ENCODE measurements at places on chromosomes 5 and 9. TPM values are rescaled to one million over a fixed set of nuclear protein-coding genes. Genes with fewer than 3 reads are reported as not detected.

DNA sequence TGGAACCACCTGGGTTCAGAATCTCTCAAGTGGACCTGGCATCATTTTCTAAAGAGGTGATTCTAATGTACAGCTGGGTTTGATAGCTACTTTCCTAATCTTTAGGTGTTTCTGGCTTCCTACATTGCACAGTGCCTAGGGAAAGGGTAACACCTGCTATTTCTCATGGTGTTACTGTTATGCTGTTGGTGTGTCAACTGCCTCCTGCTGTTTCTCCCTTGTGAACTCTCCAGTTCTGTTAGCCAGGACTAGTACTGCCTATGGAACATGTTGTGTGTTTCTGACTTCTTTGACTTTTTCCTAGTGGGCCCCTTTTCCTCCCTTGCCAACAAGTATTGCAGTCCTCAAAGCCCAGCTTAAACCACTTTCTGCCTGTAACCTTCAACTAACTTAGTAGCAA lies 5.5 kb downstream of the ARHGEF28 start:
- no peak for DNase-seq

- DNase-seq, result peak; percentile 18
Observed at GRCh38 chr5:113123618-113124017, 147.0 kb downstream of the DCP2 start.

GRCh38 chr9:14273696-14274121 lies 40.2 kb downstream of the NFIB start:
- DNase-seq, result no peak

ANKRA2 gene
- 19.5 TPM for total RNA-seq

- DNase-seq, result peak; percentile 44
Observed at GRCh38 chr5:166370928-166371690, 1920.3 kb upstream of the WWC1 start.

GRCh38 chr9:100066539-100066938 lies 32.3 kb downstream of the ERP44 start:
- DNase-seq, result peak; percentile 49

DNA sequence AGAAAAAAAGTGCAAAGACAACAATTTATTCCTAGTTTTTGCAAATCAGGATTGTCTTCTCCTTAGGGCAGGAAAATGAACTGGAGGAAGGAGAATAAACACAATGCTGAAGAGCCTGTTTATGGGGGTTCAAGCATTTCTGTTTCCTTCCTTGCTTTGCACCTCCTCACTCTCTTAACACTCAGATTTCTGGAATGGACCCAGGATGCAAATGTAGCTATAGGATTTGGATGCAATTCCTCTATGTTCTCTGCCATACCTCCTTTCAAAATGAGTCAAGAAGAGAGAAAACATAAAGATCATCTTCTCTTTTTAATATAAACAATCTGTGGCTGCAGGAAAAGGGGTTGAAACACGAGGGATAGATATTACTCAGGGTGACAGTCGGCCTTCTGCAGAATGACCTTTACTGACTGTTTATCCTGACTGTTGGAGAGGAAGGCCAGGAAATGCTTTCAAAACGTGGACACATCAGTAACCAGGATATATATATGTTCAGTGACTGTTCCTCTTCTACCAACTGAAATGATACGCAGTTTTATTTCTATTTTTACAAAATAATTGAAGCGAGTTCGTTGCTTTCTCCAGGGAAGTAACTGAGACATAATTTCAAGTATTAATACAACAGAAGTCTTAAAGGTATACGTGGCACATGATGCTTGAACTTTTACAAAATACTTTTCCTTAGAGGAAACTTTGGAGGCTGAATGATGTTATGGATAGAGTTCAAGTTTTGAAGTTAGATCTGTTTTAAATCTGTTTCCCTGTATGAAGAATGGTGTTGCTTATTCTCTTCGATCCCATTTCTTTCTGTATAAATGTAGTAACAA lies 44.4 kb downstream of the ACTBL2 start:
- no peak for DNase-seq

SPINK13 gene
- not detected for total RNA-seq

DNA sequence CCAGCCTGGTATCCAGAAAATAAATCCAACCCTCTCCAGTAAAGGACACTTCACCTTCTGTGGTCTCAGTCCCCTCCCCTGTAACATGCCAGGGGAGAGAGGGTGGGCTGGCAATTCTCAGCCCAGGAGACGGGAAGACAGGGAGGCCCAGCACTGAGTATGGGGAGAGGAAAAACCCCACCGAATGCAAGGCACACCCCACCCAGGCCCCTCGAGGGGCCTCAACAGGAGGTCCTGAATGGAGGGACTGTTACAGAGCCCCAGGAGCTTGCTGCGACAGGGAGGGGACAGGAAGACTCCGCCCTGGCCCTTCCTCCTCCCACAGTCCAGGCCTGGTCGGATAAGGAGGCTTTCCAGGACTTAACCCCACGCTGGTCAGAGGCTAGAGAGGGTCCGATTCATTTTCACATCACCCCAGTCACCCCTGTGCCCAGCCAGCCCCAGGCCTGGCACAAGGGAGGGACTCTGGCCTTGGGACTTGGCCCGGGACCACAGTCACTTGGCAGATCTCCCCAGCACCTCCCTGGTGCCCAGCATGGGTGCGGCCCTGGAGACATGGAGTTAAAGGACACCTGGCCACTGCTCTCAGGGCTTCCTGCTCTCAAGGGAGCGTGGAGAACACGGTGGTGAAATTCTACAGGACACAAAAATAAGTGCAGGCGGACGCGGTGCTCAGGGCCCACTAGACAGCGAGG lies 44.9 kb upstream of the STXBP1 start:
- peak; percentile 74 for DNase-seq

TAL2 gene
- not detected for total RNA-seq

DNA sequence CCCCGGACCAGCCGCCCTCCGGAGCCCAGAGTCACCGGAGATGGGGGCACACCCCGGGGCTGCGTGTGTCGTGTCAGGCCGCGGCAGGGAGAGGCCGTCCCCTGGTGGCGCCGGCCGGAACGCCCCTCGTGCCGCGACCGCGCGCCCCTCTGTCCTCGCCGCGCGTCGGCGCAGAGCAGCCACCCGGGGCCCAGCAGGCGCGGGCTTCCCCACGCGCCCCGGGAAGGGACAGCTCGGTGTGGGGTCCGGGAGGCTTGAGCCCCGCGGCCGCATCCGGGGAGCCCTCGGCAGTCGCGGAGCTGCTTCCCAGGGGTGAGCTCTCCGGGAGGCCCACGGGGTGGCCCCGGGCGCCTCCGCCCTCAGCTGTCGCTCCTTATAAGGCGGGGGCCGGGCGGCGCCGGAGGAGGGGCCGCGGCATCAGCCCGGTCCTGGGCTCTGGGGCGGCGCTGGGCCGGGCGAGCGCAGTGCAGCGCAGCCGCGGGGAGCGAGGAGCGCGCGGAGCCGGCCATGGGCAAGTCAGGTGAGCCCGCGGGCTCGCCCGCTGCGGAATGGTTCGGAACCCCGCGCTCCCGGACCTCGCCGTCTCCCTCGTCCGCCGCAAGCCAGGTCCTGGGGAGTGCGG lies at the start of gene GLIPR2:
GLIPR2 (plus strand) TSS at position 462 of the 622 bp plus-strand sequence; CDS start at position 508, 46 bp downstream.
- DNase-seq, result peak; percentile 63

- DNase-seq, result no peak
Observed at GRCh38 chr5:56496581-56497063, 263.5 kb upstream of the ANKRD55 start.

GRCh38 chr9:93843396-93843795 lies 111.8 kb downstream of the BARX1 start:
- no peak for DNase-seq

DNA sequence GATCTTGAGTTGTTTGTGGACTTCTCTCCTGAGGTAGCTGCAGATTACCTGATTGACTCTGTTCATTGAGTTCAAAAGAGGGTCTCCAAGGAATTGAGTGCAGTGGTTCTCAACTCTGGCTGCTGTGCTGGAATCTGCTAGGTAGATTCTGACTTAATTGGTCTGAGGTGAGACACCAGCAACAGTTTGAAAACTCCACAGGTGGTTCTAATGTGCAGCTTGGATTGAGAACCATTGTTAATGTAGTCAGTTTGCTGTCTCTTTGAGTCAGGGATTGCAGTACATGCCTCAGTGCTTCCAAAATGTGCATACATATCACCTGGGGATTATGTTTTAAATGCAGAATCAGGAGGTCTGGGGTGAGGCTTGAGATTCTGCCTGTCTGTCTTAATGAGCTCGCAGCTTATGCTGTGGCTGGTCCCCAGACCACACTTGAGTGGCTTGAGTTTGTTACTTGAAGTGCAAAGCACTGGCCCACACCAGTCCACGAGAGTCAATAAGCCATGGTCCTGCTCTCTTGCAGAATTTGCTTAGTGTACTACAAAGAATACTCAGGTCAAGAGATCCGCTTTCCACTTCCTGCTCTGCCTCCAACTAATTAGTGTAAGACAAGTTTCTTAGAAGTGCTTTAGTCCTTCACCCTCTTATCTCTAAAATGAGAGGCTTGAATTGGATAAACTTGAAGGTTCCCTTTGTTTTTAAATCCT lies 82.3 kb downstream of the ATG10 start:
- no peak for DNase-seq

SPINK6 gene
- not detected for total RNA-seq

DNA sequence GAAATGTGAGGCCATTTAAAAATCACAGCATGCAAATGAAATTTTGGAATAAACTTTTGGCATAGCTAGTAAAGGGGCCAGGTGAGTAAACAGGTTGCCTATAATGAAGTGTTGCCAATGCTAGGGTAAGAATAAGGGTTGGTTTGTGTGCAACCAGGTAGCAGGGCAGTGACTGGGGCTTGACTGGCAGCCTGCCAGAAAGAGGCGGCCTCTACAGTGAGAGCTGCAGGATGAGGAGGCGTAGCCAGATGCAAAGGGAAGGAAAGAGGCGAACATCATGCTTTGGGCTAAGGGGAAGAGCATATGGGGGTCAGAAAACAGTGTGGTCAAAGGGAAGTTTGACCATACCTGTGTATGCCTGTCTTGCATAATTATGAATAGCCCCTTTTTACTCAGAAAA lies 70.6 kb downstream of the MAST4 start:
- DNase-seq, result no peak

- DNase-seq, result peak; percentile 72
Observed at GRCh38 chr9:114155263-114155994, at the start of gene COL27A1. Gene COL27A1 (plus strand): TSS chr9:114155537. CDS start chr9:114155951, 414 bp downstream.

DIRAS2 gene
- total RNA-seq, result not detected

DNA sequence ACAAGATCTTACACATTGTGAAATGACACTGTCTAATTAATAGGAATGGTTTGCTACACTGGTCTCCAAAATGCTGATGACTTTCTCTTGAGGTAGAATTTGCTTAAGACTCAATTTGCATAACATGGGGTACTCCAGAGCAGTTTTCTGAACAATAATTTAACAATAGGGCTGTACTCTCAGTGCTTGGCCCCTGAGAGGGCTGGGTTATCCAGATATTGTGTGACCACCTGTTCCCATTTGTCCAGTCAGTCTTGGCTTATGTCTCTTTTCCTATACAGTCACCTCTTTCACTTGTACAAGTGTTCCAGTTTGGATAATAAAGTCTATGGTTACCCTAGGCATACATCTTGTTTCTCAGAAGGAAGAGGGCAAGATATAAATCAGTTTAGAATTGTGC lies 17.9 kb downstream of the ZSWIM6 start:
- DNase-seq, result no peak

DNA sequence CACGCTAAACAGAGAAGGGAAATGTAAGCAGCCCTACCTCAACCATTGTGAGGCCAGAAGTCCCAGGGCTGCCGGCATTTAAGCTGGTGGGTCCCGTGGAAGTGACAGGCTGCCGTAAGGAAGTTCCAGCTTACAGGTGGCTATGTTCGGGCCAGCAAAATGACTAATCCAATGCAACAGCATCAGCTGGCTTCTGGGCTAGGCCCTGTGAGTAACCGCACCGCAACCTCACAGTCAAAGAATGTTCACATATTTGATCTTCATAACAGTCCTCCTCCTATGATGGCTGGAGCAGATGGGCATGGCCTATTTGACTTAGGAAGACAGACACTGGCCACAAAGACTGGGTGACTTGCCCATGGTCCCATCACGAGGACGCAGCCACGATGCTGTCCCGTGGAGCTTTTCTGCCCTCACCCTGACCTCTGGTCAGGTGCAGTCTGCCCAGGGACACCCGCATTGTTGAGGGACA lies 88.2 kb downstream of the LIFR start:
- peak; percentile 91 for DNase-seq

GRCh38 chr5:124263680-124264491 lies 482.6 kb downstream of the ZNF608 start:
- no peak for DNase-seq

LMAN2 gene
- total RNA-seq, result 306 TPM

CNTRL gene
- total RNA-seq, result 16.9 TPM

CCDC171 gene
- 0.68 TPM for total RNA-seq

GRCh38 chr5:5360941-5361520 lies 61.4 kb upstream of the ICE1 start:
- DNase-seq, result no peak

DNA sequence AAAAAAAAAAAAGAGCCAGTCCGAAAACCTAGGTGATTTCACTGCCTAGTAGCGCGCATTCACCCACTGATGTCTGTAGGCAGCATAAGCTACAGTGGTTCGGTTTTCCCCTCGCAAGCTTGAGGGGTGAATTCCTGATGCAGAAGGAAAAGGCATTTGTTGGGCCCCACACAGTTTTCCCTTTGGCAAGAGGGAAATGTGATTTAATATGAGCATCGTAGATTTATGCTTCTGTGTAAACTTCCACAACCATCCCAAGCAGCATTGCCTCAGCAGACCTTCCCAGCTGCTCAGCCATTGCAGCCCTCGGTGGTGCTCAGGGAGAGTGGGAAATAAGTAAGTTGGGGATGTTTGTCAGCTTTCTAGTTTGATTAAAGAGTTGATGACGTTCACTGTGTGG lies 231.5 kb upstream of the PPP1R2B start:
- DNase-seq, result no peak

FST gene
- total RNA-seq, result 1.6 TPM

DNA sequence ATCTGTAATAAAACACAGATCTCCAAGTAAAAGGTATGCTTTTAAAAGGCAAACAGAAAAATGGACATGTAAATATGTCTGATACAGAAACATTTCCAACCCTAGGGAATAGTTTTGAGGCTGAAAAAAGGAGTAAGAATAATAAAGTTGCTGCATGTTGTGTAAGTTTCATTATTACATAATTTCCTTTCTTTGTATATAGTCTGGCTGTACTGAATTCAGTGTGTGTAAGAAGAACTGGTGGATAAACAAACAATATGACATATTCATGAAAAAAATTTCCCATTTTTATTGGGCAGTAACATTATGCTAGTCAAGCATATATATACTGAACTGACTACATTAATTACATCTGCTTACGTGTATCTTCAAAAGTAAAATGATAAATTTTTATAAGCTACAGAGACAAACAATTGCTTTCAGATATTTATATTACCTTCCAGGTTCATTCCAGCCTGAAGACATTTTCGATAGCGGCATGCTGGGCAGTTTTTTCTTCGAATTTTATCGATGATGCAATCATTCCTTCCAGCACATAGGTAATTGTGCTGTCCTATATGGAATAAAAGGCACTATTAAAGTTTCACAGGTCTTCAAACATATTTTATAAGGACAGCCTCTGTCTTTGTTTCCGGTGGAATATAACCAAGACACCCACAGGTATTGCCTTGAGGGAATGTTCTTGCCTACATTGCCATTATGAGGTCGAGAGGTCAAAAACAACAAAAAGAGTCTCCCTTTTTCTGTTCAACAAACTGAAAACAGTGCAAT lies 93.6 kb downstream of the NR3C1 start:
- DNase-seq, result no peak

GRCh38 chr5:79186021-79186420 lies 49.9 kb upstream of the JMY start:
- no peak for DNase-seq

- DNase-seq, result peak; percentile 92
Observed at GRCh38 chr5:59840200-59840601, 53.3 kb downstream of the PDE4D start.
